ENCODE measurements at places on chromosomes 16 and 17.

DNA sequence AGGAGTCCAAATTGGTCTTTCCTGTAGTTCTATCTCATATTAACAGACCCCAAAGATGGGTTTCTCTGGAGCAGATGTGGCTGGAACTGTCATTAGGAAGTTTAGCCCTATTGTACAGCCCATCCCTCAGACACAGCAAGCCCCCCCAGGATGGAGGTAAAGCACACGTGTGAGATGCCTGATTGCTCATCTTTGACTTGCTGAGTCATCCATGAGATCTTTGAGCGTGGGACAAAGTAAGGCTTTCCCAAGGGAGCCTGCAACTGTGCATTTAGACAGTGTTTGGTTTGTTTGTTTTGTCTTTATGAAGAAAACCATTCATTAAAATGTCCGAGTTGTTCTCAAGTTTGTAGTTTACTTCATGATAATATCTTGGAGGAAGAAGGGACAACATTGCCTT, 145.3 kb upstream of the CDH13 start:
- DNase-seq: no peak

DNA sequence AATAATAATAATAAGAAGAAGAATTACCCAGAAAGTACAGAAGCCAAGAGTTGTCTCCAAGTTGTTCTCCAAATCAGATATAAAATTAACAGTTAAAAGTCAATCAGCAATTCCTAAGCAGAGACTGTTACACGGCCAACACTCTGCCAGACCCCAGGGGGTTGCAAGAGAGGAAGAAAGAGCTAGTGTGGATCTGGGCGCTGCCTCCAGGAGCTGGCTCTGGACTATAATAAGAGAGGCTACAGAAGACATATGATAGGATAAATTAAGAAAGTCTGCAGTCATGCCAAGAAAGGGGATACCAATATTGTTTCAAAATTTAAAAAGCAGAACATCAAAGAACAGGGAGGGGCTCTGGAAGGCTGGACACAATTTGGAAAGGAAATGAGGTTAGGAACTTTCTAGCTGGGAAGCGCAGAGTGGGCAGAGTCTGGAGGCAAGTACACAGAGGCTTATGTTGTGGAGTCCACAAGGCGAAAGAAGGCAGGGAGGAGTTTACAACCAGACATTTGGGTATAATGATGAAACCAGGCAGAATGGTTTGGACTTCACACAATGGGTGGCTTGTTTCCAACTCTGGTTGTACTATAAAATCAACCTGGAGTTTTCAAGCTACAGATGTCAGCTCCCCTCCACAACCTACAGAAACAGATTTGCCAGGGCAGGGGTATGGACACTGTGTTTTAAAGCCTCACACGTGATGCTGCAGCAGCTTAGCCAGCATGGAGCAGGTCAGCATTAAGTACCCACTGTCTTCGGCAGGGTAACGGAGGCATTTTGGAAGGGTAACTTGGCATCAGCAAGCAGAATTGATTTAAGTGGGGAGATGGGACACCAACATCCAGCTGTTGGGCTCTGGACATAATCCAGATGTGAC, 49.4 kb downstream of the SLC39A11 start:
- DNase-seq: no peak

DNA sequence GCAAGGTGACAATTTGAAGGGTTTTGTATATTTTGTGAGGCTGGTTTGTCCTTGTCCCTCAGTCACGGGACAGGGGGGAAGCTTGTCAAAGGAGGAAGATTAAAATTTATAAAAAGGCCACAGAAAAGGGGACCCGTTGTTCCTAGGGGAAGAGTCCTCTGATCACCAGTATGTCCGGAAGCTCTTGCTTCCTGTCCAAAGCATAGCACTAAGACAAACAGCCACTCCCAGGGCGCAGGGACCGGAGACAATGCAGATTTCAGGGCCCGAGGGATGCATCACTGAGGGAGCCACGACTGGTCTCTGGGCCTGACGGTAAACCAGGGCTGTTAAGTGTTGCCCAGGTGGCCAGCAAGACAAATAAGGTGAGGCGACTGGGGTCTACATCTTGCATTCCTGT, 95.2 kb downstream of the MAF start:
- no peak for DNase-seq

DNA sequence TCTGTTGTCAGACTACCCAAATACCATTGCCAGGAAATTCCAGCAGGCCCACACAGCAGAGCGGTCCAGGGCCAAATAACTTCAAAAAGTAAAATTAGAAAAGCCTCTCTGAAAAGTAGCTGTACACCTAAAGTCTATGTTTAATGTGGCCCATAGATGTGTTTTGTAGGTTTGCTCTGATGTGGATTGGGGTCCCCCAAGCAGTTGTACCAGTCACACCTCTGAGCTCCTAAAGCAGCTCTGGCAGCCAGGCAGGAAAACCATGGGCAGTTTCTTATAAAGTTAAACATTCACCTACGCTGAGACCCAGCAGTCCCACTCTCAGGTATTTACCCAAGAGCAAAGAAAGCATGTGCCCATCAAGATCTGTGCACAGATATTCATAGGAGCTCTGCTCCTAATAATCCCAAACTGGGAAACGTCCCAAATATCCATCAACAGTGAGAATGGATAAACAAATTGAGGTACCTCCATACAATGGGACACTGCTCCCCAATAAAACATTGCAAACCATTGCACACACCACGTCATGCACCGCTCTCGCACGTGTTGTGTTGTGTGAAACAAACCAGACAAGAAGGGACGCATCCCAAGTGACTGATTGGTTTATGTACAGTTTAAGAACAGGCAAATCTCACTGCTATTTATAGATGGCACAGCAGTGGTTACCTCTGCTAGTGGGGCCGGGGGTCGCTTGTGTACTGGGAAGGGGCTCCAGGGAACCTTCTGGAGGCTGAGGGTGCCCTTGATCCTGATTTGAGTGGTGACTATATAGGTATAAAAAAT, 15.8 kb upstream of the PRM1 start:
- no peak for DNase-seq

- DNase-seq: no peak
Measured at GRCh38 chr16:68272507-68273209, 8.3 kb downstream of the SLC7A6 start.

- DNase-seq: no peak
Measured at GRCh38 chr16:67459066-67459860, 21.7 kb downstream of the ATP6V0D1 start.

- no peak for DNase-seq
Measured at GRCh38 chr16:50425648-50426047, 56.9 kb upstream of the BRD7 start.

DNA sequence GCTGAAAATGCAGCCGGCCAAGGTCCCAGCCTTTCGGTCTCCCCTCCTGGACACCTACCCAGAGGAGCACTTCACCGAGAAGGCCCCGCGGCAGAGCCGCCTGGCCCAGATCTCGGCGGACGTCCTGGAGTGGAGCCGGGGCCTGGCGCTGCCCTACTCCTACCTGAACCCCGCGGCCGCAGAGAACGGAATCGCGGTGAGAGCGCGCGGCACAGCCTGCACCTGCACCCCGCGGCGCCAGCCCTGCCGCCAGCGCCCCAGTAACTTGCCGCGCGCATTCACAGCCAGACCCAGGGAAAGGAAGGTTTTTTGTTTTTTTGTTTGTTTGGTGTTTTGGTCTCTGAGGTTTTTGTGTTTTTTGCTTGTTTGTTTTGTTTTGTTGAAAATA, 15.2 kb downstream of the ALOX12B start:
- DNase-seq: no peak

GRCh38 chr17:59616253-59616920, 3.3 kb upstream of the CLTC start:
- no peak for DNase-seq

DNA sequence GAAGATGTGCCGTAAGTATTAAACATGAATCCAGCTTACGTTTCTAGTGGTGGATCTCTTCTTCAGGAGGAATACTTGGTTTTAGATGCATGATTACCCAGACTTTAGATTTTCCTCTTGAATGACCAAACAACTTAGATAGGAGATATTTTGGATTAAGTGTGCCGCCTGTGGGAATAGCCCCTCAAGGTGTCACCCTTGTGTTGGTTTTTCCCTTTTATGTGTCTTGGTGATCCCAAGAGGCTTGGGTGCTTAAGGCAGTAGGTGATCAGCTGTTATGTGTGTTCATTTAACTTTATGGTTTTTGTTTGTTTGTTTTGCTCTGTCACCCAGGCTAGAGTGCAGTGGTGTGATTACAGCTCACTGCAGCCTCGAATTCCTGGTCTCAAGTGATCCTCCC, 115.1 kb downstream of the PPM1E start:
- DNase-seq: no peak

DNA sequence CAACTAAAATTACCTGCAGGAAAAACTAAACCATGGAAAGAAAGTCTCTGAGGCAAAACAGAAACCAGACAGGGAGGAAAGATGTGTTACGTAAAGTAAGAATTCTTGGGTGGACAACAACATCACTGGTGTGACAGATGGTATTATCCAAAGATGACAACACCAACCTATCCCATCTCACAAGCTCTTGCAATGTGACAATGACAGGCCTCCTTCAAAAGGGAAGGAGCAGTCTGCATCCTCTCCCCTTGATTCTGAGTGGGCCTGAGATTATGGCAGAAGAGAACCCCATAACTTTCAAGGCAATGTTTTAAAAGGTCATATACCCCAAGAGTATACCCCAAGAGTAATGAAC, 17.6 kb upstream of the KDM8 start:
- no peak for DNase-seq

DNA sequence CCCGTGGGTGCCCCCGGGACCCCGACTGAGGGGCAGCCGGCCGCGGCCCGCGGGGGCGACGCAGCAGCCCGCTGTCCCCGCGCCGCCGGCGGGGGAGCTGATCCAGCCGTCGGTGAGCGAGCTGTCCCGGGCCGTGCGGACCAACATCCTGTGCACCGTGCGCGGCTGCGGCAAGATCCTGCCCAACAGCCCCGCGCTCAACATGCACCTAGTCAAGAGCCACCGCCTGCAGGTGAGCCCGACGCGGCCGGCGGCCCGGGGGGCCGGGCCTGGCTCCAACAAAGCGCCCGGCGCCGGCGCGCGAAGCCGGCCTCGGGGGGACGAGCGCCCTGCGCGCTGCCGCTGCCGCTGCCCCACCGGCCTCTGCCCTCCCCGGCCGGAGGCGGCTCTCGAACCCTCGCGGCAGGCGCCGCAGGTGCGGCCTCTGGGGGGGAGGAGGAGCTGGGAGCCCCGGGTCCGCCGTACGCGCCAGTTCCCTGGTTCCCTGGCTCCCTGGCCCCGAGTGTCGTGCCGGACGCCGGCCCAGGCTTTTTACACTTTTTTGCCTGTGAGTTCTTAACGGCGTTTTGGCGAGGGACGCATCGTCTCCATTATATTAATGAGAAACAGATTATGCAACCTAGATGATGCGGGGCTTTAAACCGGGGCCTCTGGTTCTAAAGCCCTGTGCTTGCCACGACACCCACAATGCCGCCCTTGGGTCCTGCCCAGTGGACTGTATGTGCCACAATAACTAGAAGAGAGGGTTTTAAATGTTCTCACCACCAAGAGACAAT, 521 bp downstream of the ATMIN start:
- DNase-seq: no peak

- no peak for DNase-seq
Measured at GRCh38 chr17:34614698-34615097, 35.3 kb downstream of the TMEM132E start.

DNA sequence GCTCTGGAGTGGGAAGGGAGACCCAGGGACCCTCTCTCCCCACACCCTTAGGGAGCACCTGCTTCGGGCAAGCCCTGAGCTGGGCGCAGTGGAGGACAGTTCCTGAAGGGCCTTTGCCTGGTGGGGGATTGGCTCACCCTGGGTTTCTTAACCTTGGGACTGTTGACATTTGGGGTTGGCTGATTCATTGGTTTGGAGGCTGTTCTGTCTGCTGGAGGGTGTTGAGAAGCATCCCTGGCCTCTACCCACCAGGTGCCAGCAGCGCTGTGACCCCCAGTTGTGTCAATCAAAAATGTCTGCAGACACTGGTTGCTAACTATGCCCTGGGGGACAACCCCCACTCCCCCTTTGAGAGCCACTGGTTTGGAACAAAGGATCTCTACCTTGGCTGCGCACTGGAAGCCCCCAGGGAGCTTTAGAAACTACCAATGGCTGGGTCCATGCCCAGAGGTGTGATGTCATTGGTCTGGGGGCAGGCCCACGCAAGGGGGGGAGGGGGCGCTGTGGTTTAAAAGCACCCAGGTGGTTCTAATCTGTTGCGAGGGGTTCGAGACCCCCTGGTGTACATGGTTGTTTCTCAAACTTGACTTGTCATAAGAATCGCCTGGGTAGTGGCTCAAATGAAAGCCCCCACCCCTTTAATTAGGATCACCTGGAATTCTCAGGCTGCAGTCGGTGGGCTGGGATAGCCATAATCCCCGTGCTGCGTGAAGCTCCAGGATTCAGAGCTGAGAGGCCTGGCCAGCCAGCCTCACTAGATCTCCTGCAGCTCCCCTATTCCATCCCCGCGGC, 151.9 kb upstream of the GSE1 start:
- peak; percentile 50 for DNase-seq

- no peak for DNase-seq
Measured at GRCh38 chr17:63681530-63681929, 18.4 kb downstream of the LIMD2 start.

DNA sequence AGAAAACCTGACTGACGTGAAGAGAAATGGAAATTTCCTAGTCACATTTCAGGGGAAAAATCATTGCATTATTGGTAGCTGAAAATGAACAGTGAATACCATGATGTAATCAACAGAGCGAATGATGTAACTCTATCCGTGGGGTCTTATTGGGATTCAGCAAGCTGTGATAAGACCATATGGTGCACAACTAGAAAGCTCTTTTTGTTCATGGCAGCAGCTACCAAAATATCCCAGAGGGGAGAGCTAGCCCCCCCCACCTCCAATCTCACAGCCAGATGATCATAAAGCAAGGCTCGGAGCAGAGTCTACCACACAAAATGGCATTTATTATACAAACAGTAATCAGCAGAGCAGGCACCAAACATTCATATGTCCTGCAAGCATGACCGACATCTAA, 22.2 kb upstream of the DNAH17 start:
- no peak for DNase-seq

- DNase-seq: no peak
Measured at GRCh38 chr16:20385844-20386832, 18.4 kb downstream of the PDILT start.

GRCh38 chr16:87131996-87132345, 185.2 kb downstream of the C16orf95 start:
- DNase-seq: no peak

DNA sequence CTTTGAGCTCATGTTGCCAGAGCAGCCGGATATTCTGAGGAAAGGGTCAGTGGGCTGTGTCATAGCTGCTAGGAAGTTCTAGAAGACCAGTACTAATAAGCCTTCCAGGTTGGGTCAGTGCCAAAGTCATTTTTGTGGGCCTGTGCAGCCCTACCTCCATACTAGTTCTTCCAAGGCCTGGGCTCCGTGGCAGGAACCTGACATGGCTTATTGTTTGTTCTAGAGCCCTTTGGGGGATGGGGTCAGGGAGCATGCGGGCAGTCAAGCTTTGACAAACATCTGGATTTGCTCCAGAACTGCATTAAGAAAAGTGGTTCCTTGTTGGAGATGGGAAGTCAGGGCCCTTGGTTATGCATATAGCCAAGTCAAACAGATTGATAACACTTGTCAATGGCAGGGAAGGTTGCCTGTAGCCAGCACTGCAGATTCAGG, 7.6 kb downstream of the ALKBH5 start:
- DNase-seq: no peak
